Transverse colon (tissue), 4 donors: ENCODE measurements at places on chromosomes 4 and X. TPM values are rescaled to one million over a fixed set of nuclear protein-coding genes. Genes with fewer than 3 reads are reported as not detected.

- peak; percentile 28 for DNase-seq
These were observed 1.9 kb downstream of the UBE2D3 start for GRCh38 chr4:102825261-102826091.

DNA sequence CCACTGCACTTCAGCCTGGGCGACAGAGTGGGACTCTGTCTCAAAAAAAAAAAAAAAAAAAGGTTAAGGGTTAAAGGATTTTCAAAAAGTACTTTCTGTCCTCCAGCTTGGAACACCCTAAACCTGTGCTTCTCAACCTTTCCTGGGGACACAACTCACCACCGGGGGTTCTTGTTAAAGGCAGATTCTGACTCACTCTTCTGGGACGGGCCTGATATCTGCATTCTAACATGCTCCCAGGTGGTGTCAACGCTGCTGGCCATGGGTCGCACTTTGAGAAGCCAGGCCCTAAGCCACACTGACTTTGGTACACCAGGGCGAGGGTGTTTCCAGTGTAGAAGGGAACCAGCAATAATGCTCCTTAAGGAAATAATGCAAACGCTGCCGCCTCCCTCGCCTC, 46.1 kb downstream of the AFAP1 start:
- DNase-seq, result no peak

- DNase-seq, result no peak
These were observed 812.2 kb upstream of the CT83 start for GRCh38 chrX:117274965-117275364.

GAGE12E gene
- not detected for total RNA-seq

RIBC1 gene
- not detected for total RNA-seq
